Transverse colon (tissue), 4 donors: ENCODE measurements at places on chromosomes 6 and 20. TPM values are rescaled to one million over a fixed set of nuclear protein-coding genes. Genes with fewer than 3 reads are reported as not detected.

Gene ZSCAN12
- 3.0 TPM for total RNA-seq

- DNase-seq, result peak; percentile 68
Measured at GRCh38 chr6:33430991-33431879, 11.4 kb downstream of the SYNGAP1 start.

Gene C4B
- total RNA-seq, result 20.3 TPM

GRCh38 chr6:26202811-26203583, 115.8 kb downstream of the HFE start:
- DNase-seq, result no peak

Gene MUC21
- total RNA-seq, result not detected

- DNase-seq, result no peak
Measured at GRCh38 chr20:62860924-62861691, 514 bp downstream of the TCFL5 start.

Gene PRL
- not detected for total RNA-seq

Gene RFX6
- 3.8 TPM for total RNA-seq

DNA sequence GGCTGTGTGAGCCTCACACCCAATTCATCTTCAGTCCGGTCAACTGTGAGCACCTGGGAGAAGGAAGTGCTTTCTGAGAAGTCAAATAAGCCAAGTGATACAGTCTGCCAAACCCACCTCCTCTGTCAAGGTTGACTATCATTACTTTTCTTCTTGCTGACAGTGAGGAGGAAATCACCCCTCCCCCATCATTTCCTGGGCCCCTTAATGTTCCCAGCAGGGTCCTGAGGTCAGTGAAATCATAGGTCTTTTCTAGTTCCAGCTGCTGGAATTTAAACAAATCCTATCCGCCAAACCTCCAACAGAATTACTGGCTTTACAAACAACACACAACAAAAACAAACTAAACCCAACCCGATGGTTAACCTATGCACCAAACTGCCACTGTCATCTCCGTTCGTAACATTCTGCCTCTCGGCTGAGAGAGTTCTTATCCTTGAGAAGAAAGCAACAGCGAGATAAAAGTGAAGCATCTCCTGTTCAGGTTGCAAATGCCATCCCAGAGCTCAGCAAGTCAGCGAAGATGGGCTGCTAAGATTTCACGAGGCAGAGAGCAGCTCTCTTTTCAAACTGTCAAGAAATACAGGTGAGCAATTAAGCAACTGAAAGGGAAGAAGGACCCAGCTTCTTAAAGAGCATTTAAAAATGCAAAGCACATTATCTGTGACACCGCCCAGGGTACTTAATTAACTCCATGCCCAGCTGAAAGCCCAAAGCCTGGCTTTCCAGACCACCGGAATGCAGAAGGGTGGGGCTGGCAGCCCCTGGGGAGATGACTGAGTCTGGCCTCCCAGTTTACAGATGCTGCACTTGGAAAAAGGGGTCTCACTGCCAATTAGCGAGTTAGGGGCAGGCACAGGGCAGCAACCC, 24.7 kb downstream of the GFOD1 start:
- DNase-seq, result no peak

Gene OXT
- not detected for total RNA-seq

Gene XPO5
- total RNA-seq, result 17.9 TPM

DNA sequence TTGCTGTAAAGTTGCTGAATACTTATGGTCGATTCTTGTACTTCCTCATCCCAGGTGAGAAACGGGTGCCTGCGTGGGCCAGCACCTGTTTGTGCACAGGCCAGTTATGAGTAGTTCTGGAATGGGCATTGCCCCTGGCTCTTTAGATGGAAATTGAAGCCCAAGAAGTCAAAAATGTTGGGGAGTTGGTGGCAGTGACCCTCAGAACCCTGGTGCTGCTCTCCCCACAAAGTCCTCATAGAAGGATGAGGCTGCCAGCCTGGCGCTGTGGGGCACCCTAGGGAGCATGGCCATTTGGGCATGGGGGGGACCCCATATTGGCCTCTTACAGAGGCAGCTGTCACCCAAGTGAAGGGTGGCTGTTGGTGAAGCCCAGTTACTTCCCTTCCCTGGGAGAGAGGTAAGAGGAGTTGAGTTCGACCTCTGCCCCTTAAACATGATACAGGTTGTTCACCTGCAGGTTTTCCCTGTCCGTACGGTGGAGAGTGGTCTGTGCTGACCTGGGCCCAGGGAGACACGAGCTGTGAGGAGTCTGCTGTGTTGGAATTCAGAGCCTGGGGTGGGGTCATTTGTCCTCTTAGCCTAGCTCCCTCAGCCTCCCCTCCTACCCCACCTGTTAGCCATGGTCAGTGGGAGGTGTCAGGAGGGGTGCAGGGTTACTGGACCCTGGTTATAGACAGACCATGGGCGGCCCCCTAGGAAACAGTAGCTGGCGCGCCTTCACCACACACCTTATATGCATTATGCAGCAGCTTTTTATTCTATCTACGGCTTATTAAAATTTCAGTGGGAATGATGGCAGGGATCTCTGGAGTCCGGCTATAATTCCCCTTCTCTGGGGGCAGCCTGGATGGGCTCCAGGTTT, 4.9 kb downstream of the HMGA1 start:
- no peak for DNase-seq

- DNase-seq, result no peak
Measured at GRCh38 chr6:87319271-87319987, 3.0 kb upstream of the SMIM8 start.

GRCh38 chr6:134517145-134517658, 199.3 kb upstream of the SGK1 start:
- no peak for DNase-seq

Gene PLCB1
- 13.1 TPM for total RNA-seq

Gene ADGRB3
- total RNA-seq, result 20.5 TPM

- DNase-seq, result no peak
Measured at GRCh38 chr20:44173116-44173515, 13.9 kb downstream of the JPH2 start.

- peak; percentile 54 for DNase-seq
Measured at GRCh38 chr6:85641897-85642773, 551 bp downstream of the SYNCRIP start.

- DNase-seq, result no peak
Measured at GRCh38 chr20:50294164-50295088, 103.8 kb downstream of the CEBPB start.

DNA sequence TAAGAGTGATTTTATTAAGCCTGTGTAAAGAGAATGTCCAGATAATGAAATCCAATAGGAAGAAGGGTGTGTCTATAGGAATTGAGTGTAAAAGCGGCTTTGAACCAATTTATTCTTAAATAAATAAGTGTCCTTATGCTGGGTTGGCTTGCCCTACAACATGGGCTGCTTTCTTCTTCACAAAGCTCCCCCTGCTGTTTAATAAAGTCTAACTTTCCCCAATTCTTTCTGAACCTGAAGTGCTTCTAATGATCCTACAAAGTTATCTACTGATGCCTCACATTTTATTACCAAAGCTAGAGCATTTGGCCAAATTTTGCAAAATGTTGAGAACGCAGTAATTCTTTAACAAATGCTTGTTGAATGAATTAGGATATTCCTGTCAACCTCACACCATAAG, 36.3 kb upstream of the SIRT5 start:
- DNase-seq, result no peak

DNA sequence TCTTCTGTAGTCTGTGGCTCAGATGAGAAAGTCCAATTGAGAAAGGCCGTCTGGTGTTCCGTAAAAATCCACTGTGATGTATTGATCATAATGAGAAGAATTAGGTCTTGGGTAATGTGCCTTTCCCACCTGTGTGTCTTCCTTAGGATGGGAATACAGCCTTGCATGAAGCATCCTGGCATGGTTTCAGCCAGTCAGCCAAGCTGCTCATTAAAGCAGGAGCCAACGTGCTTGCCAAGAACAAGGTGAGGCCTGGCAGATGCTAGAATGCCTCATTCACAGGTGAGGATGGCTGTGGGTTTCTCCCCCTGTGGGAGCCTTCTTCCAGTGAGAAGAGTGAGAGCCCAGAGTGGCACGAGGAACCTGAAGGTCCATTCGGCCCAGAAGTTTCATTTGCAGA, 32.7 kb downstream of the LYRM2 start:
- DNase-seq, result no peak

Gene ZKSCAN8
- total RNA-seq, result 15.6 TPM

DNA sequence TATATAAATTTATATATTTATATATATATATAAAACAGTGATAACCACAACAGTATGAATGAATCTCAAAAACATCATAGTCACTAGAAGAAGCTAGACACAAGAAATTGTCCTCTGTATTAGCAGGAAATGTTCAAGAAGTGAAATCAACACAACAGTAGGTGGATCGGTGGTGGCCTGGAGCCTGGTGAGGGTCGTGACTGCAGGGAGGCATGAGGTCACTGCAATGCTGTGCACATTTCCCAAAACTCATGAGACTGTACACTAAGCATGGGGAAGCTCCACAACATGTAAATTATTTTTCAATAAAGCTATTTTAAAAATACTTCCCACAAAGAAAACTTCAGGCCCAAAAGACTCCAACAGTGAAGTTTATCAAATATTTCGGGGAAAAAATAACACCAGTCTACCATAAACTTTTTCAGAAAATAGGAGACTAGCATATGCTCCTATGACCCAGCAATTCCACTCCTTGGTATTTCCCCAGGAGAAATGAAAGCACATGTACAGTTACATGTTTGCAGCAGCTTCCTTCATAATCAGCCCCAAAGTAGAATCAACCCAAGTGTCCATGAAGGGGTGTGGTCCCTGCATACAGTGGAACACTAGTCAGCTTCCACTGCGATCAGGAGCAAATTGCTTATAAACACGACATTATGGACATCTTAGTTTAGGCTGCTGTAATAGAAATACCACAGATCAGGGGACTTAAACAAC, 144.2 kb downstream of the TBXT start:
- DNase-seq, result no peak

DNA sequence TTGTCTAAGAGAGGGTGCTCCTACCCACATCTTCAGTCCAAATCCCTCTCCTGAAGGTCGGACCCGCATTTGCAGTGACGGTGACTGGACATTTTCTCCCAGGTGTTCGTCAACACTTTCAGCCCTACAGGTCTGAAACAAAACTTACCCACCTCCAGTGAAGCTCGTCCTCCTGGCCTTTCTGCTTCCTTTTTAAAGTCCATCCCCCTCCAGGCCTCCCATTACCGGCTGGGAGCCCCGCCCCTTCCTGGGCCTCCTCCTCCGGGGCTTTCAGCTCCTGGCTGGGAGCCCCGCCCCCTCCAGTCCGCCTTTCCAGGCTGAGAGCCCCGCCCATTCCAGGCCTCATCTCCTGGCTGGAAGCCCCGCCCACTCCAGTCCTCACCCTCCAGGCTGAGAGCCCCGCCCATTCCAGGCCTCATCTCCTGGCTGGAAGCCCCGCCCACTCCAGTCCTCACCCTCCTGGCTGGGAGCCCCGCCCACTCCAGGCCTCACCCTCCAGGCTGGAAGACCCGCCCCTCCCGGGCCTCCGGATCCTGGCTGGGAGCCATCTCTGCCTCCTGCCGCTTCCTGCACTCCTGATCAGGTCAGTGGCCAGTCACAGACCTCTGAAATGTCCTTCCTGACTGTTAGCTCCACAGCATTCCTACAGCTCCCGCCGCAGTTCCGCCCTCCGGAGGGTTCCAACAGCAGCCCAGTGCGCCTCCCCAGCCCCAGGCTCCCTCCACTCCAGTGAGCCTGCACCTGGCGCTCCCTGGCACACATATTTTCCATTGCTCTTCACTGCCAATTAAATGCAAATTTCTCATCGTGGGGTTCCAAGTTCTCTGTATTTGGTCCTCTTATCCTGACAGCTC, 98.5 kb downstream of the LY86 start:
- DNase-seq, result peak; percentile 97

GRCh38 chr6:29028821-29029220, 16.2 kb downstream of the OR2W1 start:
- DNase-seq, result no peak

DNA sequence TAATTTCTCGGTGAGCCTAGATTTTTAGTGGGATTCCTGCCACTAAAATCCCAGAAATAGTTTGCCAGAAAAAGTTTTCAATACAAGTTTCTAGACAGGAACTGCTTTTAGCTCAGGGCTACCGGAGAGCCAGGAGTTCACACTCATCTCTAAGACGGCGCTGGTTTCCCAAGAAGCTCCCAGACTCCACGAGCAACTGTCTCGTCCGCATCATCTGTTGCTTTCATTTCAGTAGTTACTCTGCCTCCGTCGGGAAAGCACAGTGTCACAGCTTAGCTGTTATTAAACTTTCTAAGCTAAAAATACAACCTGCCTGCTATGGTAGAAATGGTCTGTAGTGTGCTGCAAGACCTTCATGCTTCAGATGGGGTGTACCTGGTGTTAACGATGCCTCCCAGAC, 197.3 kb upstream of the SNX9 start:
- no peak for DNase-seq

Gene OPRM1
- total RNA-seq, result 0.64 TPM

- no peak for DNase-seq
Measured at GRCh38 chr6:130681028-130681427, 146.2 kb upstream of the SMLR1 start.

DNA sequence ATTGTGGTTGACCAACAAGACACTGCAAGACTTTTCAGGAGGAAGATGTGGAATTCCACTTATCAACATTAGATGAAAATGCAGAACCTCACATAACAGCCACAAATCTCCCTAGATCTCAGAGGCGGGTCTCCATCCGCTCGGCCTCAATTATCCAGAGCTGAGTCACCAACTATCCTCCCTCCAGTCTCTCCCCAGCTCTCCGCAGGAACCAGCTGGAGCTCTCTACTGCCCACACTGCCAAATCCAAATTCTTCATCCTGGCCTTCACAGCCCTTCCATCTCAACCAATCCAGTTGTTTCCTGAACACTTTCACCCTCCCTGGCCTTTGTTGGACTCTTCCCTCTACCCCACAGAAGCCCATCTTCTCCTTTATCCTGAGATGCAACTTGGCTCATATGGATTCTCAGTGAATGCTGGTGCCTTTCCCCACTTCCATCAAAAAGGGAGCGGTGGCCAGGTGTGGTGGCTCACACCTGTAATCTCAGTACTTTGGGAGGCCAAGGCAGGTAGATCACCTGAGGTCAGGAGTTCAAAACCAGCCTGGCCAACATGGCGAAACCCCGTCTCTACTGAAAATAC, 3.5 kb upstream of the TGIF2 start:
- no peak for DNase-seq

DNA sequence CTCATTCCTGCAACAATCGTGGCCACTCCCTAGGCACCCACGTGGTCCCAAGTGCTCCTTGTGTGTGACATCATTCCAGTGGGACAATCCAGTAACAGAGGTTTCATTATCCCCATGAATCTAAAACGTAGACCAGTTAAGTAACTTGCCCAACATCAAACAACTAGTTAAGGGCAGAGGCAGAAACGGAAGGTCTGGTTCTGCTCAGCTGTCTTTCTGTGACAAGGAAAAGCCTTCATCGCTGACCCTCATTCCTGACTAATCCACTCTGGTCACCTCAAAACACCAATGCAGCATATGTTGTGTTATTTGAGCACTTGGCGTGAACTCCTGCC, 261.4 kb upstream of the JARID2 start:
- DNase-seq, result peak; percentile 79

- DNase-seq, result no peak
Measured at GRCh38 chr6:98041921-98042320, 758.9 kb upstream of the MMS22L start.

Gene SLC39A7
- total RNA-seq, result 99.9 TPM

Gene GPR31
- not detected for total RNA-seq

DNA sequence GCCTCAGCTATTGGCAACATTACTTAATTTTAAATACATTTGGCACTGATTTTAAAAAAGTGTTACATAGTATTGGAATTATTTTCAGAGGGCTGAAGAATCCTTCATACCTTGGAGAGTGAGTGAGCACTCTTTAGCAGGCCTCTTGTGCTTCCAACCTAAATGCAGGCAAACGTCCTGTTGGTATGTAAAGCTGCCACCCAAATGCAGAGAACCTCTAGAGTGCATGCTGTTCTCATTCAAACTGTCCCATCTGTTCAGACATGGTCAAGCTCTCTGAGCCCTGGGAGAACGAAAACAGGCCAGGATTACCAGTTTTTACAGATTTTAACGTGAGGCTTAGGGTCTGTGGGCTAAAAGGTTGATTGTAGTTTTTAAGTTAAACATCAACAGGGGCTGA, 378.0 kb upstream of the FLRT3 start:
- no peak for DNase-seq

Gene NOX3
- total RNA-seq, result not detected
